Activated CD4-positive, alpha-beta T cell treated with anti-CD3 and anti-CD28 coated beads, Interleukin-2, amount 50 U/mL, for 24 hours (primary cell): ENCODE measurements at places on chromosomes 7 and 10.

GRCh38 chr7:96084881-96085553 is 236.9 kb downstream of the SLC25A13 start:
- DNase-seq, result no peak

DNA sequence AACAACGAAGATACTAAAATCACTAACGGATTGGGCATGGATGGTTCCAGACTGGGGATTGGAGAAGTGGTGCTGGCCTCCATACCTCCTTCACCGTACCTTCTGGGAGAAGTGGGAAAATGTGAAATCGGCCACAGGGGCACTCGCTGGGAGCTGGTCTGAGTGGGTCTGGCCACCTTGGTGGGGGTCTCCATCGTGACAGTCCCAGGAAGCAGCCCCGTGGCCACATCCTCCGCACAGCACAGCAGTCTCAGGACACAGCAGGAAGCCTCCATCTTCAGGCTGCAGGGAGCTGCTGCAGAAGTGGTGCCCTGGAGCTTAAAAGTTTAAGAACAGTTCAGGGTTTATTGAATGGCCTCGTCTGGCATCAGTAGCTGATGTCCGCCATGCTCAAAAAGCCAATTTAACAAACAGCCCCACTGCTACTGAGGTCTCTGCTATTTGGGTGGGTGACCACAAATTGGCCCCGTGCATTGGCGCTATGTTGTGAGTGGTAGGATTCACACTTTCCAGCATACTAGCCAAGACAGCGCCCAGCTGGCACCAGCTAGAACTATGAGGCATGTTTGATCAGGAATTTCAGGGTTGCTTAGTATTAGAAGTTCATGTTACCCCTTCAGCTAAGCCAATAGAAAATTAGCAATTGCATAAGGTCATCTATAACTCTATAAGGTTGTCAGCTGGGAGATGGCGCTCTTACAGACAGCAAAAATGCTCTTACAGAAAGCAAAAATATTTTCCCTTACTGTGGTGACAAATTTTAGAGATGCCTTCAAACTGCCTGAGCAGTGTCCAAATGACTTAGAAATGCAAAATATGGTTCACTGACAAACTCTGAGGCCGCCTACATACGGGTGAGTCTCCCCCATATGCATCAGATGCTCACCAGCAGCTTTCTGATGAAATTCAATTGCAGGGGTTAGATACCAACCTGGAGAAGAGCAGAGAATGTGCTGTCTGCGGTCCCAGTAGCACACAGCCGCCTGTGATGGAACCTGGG is 17.0 kb downstream of the PKD1L1 start:
- no peak for DNase-seq

DNA sequence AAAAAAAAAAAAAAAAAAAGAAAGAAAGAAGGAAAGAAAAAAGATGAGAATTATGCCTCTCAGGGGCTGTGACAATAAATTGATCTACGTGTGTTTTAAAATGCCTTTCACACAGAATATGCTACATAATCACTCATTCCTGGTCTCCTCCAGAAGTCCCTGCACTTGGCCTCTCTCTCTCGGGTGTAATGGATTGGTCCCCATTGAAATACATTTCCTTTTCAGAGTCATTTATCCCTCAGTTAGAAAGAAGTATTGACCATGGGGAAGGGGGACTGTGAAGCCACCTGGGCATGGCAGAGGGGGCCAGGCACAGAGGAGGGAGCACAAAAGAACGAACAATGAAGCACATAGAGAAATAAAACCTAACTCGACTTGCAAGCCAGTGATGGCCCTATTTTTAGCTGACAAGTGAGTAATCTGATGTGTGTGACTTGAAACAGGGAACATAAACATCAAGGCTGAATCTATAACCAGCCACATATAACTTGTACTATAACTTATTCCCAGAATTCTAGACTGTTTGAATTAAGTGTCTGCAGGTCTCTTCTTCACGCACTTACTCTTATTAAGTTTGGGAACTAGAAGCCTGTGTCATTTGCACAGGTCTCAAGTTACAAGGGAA is 490.8 kb downstream of the KCNMA1 start:
- DNase-seq, result no peak

DNA sequence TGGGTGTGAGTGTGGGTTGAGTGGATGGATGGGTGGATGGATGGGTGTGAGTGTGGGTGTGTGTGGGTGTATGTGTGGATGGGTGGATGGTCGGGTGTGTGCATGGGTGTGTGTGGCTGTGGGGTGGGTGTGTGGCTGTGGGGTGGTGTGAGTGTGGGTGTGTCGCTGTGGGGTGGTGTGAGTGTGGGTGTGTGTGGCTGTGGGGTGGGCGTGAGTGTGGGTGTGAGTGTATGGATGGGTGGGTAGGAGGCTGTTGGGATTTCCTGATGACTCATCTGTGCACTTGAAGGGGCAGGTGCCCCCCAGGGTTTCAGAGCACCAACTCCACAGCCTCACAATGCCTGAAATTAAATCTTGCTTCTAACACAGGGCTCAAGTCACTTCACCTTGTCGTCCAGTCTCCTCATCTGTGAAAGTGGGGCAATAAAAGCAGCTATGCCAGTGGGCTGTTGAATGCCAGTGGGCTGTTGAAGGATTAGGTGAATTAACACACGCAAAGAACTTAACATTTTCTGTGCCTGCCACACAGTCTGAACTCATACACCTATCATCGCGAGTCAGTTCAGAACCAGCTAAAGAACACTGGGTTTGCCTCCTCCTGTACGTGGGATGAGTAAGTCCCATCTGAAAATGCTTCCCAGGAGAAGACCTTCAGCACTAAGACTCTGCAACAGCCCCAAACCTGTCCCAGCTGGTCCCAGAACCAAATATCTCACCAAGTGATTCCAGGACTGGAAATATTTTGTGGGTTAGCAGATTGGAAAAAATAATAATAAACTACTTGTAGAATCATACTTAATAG is 32.0 kb downstream of the SFMBT2 start:
- DNase-seq, result no peak

GRCh38 chr10:122343135-122343800 is 31.2 kb upstream of the PLEKHA1 start:
- no peak for DNase-seq

GRCh38 chr7:68429411-68430117 is 1168.7 kb upstream of the AUTS2 start:
- DNase-seq, result no peak

DNA sequence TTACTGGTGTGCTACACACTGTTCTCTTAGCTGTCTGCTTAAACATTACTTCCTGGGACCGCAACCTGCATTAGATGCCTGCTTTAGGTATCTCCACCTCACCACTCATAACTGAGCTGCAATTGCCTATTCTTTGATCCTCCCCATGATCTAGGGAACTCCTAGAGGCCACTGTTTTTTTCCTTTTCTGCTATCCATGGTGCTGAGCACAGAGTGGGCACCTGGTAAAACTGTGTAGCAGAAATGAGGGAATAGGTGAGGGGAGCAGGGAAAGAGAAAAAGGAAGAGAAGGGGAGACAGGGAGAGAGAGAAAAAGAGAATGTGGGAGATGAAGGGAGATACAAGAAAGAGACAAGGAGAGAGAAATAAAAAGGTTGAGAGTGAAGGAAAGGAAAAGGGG is 434.9 kb downstream of the ADRA2A start:
- no peak for DNase-seq

DNA sequence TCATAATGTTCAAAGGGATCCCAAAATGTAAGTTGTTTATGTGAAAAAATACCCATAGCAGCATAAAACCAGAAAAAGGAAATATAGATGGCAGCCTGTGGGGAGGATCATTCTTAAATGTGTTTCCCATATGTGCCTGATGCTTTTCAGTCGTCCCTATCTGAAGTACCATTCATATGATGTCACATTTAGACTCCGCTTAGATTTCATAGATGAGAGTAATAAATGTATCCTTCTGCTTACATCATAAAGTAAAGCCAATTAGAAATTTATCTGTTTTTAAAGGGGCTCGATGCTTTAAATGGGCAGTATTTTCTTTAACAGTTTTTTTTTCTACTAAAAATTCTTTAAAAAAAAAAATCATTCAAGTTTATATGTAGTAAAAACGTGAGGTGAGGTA is 136.1 kb downstream of the KAT6B start:
- no peak for DNase-seq

DNA sequence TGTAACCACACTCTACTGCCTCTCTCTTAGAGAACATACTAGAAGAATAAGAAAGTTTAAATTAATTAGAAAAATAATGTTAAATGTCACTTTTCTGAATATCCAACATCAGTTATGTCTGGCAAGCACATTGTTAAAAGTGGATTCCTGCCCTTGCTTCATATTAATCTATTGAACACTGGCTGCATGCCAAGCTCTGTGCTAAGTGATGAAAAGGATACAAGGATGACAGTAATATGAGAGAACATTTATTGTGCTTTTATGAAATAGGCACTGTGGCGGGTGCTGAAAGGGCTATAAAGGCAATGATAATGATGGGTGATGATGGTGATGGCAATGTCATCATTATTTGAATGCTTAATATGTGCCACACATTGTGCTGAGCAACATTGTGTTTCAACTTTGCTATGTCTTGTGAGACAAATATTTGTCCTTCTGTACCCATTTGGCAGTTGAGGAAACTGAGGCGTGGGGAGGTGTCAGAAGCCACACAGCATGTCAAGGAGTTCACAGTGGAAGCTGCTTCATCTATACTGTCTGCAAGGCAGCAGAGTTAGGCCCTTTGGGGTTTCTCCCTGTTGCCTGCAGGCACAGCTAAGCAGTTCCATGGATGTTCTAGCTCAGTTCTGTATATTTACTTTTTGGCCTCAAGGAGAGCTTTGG is 64.2 kb upstream of the RAPGEF5 start:
- no peak for DNase-seq

DNA sequence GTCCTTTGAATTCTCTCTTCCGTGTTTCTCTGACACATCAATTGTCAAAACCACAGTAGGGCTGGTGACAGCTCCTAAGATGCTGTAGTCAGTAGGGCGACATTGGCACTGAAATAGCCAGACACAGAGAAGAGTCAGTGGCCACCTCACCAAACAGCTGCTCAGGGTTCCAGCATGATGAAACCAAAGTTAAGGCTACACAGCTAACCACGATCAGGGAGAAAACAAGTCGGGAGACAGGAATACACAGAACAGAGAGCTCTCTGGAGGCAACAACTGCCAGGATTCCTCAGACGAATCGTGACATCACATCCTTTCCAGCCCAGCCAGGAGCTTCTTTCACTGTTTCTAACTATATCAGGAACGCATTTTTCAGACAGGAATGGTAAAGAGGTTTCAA is 922.2 kb downstream of the SORCS1 start:
- DNase-seq, result no peak

- DNase-seq, result peak; percentile 22
These were observed 1.8 kb downstream of the GRK5 start for GRCh38 chr10:119209035-119209735.

GRCh38 chr10:8312079-8312478 is 257.6 kb downstream of the GATA3 start:
- DNase-seq, result no peak

DNA sequence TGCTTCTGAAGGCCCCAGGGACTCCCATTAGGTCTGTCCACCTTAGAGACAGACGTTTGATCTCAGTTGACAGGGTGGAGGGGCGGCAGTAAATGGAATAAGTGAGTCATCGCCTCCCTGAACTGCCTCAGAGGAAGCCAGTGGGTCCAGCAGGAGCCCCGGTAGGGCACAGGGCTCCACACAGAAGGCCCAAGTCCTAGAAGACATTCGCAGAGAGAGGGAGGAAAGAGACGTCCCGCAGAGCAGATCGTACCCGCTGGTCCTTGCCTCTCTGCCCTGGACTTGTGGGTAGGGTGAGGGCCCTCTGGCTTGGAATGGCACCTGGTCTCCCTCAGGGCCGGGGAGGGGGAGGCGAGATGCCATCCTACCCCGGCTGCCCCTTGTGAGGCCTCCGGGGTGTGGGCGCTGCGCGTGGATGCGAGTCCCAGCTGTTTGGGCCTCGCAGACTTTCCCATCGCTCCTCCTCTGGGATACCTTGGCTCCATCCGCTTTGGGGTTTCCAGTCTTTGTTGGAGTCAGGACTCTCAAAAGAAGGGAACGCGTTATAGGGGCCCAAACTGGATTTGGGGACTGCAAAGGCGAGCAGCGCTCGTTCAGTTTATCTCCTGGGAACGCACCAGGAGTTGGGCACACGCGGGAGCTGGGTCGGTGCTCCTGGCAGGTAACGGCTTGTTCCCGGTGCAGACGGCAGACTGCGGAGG is 5.1 kb downstream of the TLX1 start:
- DNase-seq, result no peak

GRCh38 chr7:3063016-3063753 is 19.5 kb upstream of the CARD11 start:
- peak; percentile 82 for DNase-seq

DNA sequence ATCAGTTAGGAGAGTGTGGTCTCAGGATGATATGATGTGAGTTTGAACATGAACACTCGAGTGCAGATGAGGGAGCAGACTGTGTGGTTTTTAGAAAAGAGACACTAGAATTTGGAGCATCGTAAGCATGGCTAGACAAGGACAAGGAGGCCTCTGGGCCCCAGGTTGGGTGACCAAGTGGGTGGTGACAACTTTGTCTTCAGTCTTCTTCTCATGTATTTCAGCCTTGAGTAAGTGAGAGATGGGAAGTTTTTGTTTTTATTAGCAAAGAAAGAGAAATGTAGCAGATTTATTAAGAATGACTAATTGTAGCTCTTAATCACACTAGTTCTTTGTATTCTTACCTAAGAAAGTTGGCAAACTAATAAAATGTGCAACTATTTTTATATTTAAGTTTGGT is 16.3 kb downstream of the TES start:
- DNase-seq, result no peak

DNA sequence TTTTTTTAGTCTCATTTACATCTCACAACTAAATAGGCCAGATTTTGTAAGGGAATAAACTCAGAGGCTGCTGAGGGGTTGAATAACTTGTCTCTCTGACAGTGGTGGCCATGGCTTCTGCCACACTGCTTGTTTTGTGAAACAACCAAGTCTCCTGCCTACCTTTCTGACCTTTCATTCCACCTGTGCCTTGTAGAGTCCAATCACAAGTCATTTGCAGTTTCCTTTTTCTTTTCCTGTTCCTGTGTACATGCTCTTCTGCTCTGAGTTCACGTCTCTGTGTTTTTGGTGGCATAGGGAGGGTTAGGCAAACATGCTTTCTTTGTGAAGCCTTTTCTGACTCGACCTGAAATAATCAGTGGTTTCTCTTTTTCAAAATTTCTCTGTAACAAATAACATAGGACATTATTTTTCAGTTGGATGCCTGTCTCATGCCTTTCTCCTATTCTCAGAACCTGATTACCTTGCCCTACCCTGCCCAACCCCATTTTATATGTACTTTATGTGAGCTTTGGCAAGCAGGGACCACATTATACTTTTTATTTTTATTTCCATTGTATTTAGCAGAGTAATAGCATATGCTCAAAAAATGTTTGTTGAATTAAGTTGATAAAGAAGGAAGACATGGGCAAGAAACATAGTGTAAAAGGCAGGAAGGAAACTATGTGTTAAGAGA is 81.7 kb downstream of the HDAC9 start:
- no peak for DNase-seq
